GM12892 (cell line): ENCODE measurements at places on chromosomes 1 and 21.

DNA sequence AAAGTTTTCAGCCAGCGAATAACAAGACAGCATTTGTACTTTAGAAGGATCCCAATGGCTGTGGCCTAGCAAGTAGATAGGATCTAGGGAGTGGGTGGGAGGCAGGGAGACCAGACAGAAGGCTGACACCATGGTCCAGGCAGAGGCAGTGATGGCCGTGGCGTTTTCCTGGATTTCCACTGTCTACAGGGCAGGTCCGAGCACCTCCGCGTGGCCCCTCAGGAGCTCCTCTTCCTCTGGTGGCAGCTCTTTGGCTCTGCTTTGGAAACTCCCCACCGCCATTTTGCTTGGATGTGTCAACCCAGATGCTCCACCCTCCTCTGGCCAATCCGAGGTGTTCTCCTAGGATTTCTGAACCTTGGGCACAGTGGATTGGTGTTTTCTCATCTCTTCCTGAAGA is 25.1 kb downstream of the PADI4 start:
- no peak for DNase-seq

DNA sequence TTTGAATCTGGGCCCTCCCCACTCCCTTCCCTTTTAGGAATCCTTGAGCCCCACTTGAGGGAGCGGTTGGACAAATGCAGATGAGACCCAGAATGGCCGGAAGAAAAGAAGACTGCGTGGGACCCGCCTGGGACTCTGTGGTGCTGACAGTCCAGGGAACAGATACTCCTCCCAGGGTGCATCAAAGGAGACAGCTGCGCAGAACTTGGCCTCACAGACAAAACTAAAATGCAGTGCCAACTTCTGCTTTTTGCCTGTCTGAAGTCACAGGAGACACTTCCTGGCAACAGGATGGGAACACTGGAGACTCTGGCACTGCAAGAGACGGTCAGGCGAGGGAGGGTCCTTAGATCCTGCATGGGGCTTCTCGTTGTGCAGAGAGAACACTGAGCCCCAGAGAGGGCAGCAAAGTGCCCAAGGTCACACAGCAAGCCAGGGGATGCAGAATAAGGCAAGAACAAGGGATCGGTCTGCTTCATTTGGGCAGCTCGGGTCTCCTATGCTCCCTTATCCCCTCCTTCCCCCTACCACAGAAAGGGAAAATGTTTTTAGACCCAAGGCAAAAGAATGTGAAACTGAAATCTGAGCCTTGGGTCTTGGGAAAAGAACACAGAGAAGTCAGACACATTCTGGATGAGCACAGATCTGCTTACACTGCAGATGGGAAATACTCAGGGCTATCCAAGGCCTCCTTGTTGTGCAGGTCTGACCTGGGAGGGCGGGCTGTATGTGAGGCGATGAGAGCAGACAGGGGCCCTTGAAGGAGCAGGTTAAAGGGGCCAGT is 182.4 kb downstream of the TRABD2B start:
- DNase-seq = no peak

GRCh38 chr1:214026985-214027384 is 39.2 kb downstream of the PROX1 start:
- DNase-seq = no peak

DNA sequence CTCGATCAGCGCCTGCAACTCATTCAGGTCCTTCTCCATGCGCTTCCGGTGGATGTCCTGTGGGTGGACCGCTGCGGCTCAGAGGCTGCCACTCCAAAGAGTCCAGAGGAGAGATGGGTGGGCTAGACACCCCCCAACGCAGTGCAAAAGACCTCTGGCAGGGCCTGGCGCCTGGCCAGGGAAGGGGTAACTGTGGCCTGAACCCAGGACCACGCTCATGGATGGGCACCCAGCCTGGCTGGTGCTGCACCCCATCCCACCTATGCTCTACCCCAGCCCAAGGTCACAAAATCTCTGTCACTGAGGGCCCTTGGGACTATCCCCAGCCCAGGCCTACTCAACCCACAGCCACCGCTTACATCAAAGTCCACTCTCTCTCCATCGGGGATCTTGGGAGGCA is 12.2 kb downstream of the TNNT2 start:
- DNase-seq = no peak

DNA sequence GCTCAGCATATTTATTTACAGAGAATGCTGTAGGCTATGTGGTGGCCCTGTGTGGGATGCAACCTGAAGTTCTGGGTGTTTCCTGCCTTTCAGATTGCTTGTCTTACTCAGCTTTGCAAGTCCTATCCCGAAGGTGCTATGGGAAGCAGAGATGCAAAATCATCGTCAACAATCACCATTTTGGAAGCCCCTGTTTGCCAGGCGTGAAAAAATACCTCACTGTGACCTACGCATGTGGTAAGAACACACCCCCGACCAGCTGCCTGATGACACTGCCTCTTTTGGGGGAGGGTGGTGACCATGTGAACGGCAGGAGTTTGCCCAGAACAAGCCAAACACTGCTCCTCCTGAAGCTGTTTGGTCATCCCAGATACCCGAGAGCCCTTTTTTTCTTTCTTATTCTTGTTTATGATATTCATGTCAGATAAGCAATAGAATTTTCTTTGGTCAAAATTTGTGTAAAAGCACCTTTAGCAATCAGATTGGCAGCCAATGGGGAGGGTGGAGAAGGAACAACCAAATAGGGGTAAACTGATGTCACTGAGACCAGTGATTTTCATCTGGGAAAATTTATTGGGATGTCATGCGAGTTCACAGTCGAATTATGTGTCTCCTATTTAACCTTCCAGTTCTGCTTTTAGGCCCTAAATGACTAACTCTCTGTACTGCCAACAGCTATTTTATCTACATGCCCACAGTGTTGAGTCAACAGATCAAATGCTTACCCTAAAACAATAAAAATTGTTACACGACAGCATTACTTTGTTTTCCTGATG is 82.6 kb downstream of the EVA1C start:
- no peak for DNase-seq

DNA sequence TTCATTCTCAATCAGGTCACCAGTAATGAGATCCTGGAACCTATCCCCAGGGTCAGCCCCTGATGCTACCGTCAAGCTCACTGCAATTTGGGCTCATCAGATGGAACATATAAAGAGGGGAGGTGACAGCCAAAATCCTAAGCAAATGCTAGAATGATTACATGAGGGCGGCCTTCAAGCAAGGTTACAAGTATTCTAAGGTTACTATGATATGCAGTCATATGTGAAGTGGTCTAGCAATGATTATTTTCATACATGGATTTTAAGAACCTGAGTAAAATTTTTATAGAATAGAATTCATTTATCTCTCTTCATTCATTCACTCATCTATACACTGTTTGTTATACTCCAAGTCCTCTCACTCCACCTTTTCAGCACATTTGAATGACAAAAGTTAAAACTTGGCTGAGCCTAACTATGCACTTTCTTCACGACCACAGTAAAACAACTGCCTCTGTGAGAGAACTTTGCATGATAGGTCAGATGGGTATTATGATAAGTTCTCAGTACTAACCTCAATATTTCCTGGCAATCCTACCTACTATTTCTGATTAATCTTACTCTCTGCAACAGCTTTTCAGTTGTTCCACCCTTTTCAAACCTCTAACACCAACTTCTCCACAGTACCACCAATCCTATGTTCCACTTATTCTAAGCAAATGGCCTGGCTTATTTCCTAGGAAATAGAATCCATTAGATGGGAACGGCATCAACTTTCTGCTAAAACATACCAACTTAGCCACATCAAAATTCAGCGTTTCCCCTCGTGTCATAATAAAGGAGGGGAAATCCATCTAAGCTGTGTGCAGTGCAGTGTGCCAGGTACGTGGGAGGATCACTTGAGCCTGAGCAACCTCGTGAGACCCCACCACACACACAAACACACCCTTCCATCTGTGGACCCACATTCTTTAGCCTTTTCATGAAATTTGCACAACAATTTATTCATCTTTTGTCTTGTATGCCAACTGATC is 32.0 kb downstream of the LHX9 start:
- DNase-seq = no peak

- no peak for DNase-seq
These were observed 39.5 kb downstream of the TGFB2 start for GRCh38 chr1:218384581-218384993.

- no peak for DNase-seq
These were observed 12.2 kb downstream of the TMEM53 start for GRCh38 chr1:44661781-44662682.

GRCh38 chr1:65174585-65174984 is 26.6 kb downstream of the AK4 start:
- peak; percentile 32 for DNase-seq

GRCh38 chr21:43299441-43300277 is 127.3 kb downstream of the SIK1 start:
- DNase-seq = no peak

GRCh38 chr1:109193653-109194590 is 19.8 kb upstream of the SARS1 start:
- DNase-seq = peak; percentile 54

- DNase-seq = peak; percentile 60
These were observed 54.7 kb upstream of the ABCG1 start for GRCh38 chr21:42164064-42164789.

- no peak for DNase-seq
These were observed 150.7 kb downstream of the PBX1 start for GRCh38 chr1:164709541-164710278.

- no peak for DNase-seq
These were observed 54.0 kb downstream of the DAB1 start for GRCh38 chr1:57369889-57370288.

DNA sequence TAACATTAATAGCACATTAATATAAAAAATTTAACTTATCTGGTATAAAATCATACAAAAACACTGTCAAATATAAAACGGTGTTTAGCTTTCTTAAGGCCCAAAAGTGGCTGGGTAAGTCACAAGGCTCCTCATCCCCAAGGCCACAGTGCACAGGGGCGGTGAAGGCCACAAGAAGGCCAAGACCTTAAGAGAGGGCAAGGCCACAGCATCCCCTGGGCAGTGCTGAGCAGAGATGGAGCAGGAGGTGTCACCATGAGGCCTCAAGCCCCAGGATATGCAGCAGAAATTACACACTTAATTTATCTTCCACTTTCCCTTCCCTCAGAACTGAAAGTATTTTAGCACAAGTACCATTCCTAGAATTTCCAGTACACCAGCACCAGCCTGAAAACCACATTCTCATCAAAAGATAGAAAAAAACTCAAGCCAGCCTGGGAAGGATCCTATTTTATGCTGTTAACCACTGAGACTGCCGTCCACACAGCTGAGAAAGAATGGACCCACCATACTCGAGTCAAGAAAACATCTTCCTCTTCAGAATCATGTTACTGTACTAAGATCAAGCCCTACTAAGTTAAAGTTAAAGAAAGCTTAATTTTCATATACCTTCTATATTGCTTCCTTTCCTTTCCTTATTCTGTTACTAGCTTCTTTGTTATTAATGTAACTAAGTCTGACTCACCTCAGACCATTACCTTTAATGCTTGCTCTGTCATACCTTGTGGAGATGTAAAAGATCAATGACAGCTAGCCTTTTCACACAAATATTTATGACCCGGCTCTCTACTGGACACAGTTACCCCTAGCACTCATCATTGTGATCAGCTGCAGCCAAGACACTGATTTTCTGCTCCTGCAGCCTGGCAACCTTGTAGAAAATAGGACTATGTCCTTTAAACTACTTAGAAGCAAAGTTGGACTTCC is 26.4 kb upstream of the FMO1 start:
- DNase-seq = no peak
